ENCODE measurements at places on chromosomes 11 and 22. TPM values are rescaled to one million over a fixed set of nuclear protein-coding genes. Genes with fewer than 3 reads are reported as not detected.
A peak's percentile ranks its signal among the peaks of the same experiment; 100 is the strongest.

- DNase-seq, result no peak
Measured at GRCh38 chr11:63845303-63845702, 6.4 kb downstream of the MARK2 start.

DNA sequence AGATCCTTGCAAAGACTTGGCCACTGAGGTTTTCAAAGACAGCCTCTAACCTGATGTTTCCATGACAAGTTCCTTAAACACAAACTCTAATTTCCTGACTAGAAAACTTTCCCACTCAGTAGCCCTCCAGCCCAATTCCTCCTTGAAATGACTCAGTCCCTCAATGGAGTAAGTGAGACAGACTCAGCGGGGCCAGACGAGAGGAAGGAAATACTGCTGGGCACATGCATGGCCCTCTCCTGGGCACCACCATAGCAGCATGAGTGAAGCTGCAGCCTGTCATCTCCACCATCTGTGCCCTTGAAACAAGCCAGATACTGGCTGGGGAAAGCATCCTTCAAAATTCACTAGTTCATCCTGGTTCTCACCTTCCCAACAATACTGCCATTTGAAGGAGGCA, 76.2 kb upstream of the GDPD4 start:
- DNase-seq, result peak; percentile 20

GRCh38 chr11:13868710-13869397, 93.7 kb upstream of the SPON1 start:
- no peak for DNase-seq

DNA sequence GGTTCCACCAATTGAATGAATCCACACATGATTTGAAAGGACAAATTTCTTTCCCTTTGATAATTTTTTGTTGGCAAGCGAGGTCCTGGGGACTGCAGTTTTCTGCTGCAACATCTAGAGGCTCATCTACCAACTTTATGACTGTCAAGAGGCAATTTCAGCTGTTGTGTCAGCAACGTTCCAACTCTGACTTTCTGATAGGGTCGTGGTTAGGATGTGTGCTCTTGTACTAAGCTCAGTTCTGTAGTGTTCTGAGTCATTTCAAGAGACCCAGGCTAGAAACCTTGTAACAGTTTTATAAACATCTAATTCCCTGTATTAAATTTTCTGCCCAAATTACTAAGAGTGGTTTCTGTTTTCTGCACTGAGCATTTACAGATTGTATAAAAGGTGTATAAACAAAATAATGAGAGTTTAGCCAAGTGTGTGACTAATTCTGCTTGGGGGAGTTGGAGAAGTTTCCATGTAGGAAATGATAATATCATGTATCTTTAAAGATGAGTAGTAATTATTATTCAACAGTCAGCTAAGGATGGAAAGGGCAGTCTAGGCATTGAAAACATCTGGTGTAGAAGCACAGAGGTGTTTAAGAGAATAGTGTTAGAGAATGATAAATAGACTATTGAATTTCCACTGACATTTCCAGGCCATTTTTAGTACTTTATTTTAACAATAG, 72.2 kb downstream of the RBMXL2 start:
- no peak for DNase-seq

DNA sequence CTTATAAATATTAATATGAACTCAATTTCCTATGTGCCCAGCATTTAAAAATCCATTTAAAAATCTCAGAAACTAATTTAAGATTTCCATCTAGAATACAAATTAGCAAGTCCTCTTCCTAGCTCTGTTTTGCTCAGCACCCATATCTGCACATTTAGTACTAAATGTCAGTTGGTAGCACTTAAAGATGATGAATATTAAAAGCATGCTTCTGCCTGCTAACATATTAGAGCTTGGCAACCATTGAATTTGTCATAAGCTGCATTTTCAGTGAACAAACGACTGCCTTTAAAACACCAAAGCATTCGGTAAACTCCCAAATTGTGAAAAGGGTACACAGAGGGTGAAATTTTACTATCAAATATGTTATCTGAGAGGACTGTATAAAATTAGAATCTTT, 177.7 kb downstream of the CADM1 start:
- no peak for DNase-seq

DNA sequence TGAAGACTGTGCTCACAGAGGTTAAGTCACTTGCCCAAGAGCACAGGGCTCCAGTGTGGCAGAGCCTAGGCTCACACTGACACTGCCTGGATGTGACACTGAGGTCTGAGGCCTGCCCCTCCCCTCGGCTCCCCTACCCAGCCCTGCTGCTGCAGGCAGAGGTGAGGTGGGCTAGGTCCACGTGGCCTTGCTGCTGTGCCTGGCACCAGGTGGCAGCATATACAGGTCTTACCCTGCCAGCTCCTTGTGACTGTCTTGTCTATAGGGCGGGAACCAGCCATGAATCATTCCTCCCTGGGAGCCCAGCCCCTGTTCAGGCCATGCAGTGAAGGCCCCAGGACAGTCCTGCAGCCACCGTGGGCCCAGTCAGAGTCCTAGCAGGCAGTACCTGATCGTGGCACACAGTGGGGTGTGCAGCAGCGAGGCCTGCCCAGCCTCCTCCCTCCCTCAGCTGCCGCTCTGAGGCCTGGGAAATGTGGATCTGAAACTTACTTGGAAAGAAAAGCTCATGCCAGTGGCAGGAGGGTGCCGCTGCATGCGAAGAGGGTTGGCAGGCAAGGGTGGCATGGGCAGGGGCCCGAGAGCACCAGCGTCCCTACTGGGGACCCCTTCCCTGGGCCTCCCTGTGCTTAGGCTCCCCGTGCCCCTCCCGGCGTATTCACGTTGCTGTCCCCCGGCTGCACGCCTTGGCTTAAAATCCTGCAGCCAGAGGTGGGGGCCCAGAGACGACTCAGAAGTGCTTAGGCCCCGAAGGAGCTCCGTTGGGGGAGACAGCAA, 1.2 kb upstream of the CERK start:
- DNase-seq, result no peak

DNA sequence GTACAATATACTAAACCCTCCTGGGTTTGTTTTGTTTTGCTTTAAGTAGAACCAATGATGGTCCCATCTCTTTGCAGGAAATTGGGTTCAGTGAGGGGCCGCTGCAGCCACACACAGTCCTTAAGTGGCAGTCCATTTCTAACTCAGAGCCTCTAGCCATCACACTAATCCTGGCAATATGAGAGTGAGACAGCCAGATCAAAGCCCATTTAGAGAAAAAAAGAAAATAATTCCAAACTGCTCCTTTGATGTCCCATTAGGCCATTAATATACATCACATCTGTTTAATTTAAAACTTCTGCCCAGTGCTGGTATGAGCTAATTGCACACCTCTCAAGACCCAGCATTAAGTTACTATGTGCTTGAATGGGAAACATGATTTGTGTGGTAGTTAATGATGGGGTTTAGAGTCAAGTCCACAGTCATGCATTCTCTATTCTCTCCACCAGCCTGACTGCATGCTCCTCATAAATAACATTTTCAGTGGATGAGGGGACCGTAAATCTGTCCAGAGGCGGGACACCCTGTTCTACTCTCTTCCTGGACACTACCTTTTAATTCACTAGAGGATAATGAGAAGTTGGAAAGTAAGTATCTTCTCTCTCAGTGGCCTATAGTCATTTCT, 53.8 kb upstream of the BIRC3 start:
- no peak for DNase-seq

GRCh38 chr22:46742576-46743221, 4.6 kb upstream of the CERK start:
- DNase-seq, result no peak

DNA sequence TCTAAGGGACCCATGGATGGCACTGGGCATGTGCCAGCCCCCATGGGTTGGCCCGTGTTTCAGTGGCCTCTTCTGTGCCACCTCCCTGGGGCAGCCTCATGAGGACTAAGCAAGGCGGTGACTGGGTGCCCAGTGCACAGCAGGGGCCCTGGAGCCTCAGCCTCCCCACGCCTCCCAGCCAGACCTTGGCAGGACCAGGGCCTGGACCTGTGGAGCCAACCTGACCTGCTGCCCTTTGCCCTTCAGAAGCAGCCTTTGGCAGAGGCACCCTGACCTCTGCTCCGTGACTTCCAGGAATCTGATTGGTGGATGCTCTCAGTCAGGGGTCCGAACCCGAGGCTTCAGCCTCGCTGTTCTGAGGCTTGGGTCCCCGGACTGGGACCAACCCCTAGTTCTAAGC, 24.8 kb upstream of the TAB1 start:
- DNase-seq, result no peak

DNA sequence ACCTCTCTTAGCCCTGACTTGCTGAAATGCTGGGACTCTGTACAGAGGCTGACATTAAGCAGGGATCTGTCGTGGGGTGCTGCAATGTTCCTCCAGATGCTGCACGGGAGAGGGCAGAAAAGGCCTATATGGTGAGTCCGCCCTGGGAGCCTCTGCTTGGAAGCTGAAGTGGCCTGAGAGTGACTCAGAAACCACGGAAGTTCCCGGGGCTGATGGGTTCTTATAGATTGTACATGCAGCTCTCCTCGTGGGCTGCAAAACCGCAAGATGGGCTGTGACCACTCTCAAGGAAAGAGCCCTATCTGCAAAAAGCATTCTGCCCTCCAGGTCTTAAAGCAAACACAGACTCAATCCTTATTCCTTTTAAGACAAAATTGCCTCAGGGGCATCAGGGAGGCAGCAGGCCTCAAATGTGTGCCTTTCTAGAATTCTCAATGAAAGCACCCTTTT, 5.8 kb upstream of the SLC43A3 start:
- no peak for DNase-seq

GRCh38 chr11:86575927-86576326, 96.5 kb downstream of the ME3 start:
- no peak for DNase-seq

DNA sequence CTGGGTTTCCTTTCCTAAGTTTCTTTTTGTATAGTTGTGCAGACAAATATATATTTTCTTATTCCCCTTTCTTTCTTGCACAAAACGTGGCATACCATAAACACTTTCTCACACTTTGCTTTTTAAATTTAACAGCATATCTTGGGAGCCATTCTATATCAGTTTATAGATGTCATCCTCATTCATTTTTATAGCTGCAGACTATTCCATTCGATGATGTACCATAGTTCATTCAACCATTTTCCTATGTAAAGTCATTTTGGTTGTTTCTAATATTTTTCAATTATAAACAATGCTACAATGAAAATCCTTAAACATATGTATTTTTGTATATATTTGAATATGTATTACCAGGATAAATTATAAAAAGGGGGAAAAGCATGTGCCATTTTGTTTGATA, 102.5 kb downstream of the RRM1 start:
- no peak for DNase-seq

DNA sequence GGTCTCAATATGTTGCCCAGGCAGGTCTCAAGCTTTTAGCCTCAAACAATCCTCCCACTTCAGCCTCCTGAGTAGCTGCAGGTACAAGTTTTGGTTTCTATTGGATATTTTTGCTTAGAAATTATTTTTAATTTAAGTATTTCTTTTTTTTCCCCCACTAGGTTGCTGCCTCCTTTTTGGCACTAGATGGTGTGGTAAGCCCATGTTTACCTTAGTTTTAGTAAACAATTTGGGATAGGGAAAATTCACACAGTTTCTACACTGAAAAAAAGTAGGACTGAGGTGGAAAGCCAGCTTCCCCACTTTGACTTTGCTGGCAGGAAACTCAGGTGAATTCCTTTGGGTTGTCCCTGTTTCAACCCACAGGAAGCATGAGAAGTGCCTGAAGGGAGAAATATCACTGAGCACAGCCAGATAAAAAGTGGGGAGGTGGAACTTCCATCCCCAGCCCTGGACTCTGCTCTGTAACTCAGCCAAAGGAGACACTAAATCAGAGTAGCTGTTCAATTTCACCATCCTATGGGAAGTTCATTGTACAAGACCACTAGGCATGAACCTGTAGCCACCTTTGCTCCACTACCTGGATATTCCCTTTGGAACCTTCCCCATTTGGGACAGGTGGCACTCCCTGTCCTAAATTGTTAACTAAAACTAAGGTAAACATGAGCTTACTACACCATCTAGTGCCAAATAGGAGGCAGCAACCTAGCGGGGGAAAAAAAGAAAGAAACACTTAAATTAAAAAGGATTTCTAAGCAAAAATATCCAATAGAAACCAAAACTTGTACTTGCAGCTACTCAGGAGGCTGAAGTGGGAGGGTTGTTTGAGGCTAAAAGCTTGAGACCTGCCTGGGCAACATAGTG, 154.4 kb upstream of the FAT3 start:
- DNase-seq, result no peak

DNA sequence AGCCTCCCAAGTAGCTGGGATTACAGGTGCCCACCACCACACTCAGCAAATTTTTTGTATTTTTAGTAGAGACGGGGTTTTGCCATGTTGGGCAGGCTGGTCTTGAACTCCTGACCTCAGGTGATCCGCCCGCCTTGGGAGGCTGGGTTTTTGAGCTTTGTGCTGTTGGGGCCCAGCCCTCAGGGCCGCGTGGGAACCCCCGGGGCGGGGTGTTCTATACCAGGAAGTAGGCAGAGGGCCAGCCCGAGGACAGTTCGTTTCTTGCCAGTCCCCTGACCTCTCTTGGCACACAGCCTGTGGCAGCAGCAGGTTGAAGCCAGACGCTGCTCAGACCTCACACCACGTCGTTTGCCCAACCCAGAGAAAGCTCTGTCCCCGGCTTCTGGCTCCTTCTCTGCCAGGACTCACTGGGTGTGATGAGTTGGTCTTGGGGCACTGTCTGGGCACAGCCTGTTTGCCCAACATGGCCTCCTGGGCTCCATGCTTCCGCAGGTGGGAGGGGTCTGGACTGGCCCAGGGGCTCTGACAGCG, 24.9 kb upstream of the CHKA start:
- no peak for DNase-seq

GRCh38 chr22:44988671-44989070, 21.1 kb downstream of the PHF21B start:
- no peak for DNase-seq

- no peak for DNase-seq
Measured at GRCh38 chr11:111644922-111645321, 42.7 kb downstream of the SIK2 start.

- DNase-seq, result no peak
Measured at GRCh38 chr11:71305041-71305440, 52.7 kb upstream of the SHANK2 start.

- DNase-seq, result no peak
Measured at GRCh38 chr11:68925611-68926010, 21.9 kb downstream of the IGHMBP2 start.

- no peak for DNase-seq
Measured at GRCh38 chr22:37830093-37830842, 7.1 kb downstream of the GALR3 start.

DNA sequence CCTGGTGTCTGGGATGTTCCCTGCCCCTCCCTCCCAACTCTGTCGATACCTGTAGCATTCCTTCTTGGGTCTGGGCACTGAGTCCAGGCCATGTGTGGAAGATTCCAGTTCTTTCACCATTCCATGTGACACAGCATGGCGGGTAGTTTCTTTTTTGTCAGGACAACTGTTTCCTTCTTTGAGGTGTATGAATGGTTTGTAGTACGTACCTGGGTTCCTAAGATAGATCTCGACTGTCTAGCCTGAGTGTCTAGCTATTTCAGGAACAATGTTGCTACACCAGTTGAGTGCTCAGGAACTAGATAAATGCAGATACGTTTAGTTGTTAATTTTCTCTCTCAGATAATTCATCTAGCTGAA, 43.3 kb downstream of the TNRC6B start:
- no peak for DNase-seq

The P4HA3 gene
- total RNA-seq, result 40.7 TPM

The BARX2 gene
- total RNA-seq, result not detected

The CRYBA4 gene
- total RNA-seq, result not detected

The OR9G4 gene
- not detected for total RNA-seq

The POU2AF3 gene
- not detected for total RNA-seq

The OR6A2 gene
- 0.20 TPM for total RNA-seq

The OR4C46 gene
- total RNA-seq, result not detected

The SHISA8 gene
- not detected for total RNA-seq

Data from pulmonary artery endothelial cell (primary cell).